Ecto neural progenitor cell (in vitro differentiated cells): ENCODE measurements at places on chromosomes 1 and 21.

DNA sequence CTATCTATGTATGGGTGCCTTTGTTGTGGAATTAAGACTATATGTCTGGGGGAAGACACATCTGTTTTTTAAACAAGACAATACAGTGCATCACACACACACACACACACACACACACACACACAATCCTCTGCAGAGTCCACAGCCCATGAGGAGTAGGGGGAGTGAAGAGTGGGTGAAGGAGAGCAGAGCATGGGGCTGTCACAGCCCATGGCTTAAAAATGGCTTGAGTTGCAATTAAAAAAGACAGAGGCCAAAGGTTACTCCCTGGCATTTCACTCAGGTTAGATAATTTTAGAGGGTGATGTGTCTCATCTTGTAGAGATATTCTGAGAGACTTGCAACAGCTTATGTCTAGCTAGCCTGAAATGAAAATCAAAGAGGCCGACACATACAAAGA, 176.5 kb upstream of the PLXNA2 start:
- no peak for DNase-seq

GRCh38 chr1:178262120-178262500, 168.2 kb downstream of the RASAL2 start:
- DNase-seq, result no peak

DNA sequence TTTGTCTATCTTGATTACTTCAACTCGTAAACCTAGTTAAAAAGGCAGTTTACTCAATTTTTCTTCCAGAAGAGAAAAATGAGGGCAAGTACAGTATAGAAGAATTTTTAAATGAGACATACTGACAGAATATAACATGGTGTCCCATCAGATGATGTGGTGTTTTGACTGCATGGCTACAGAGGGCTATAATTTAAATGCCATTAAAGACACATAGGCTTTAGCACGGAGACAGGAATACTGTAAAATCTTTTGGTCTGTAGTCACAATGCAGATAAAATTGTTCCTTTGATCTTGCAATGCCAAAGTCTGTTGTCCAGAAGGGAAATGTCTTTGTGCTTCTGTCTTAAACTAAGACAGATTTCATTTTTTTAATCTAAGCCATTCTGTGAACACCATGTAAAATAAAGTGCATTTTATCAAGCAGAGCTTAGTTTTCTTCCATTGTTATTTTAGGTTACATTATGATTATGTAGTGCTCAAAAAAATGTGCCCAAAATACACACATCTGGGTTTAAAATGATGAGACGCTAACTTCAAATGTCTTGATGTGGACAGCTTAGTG, 249.6 kb downstream of the PTPRC start:
- DNase-seq, result no peak

GRCh38 chr21:35563885-35564451, 496.4 kb downstream of the SETD4 start:
- DNase-seq, result no peak

DNA sequence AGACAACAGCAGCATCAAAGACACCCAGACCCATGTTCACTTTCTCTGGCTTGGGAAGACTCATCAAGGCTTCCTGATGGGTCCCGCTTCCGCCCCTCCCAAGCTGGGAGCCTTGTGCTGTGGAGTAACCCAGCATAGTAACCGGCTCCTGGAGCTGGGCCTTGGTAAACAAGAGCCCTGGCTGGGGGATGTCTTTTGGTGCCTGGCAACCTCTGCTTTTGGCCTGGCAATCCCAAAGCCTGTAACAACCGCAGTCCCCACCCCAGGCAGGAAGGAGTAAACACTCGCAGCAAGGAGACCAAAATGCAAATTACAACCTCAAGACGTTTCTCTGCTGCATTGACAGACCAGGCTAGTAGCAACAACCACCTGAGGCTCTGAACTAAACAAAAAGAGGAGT, 16.9 kb upstream of the THRAP3 start:
- no peak for DNase-seq

GRCh38 chr1:94522304-94522703, 19.3 kb downstream of the F3 start:
- no peak for DNase-seq

DNA sequence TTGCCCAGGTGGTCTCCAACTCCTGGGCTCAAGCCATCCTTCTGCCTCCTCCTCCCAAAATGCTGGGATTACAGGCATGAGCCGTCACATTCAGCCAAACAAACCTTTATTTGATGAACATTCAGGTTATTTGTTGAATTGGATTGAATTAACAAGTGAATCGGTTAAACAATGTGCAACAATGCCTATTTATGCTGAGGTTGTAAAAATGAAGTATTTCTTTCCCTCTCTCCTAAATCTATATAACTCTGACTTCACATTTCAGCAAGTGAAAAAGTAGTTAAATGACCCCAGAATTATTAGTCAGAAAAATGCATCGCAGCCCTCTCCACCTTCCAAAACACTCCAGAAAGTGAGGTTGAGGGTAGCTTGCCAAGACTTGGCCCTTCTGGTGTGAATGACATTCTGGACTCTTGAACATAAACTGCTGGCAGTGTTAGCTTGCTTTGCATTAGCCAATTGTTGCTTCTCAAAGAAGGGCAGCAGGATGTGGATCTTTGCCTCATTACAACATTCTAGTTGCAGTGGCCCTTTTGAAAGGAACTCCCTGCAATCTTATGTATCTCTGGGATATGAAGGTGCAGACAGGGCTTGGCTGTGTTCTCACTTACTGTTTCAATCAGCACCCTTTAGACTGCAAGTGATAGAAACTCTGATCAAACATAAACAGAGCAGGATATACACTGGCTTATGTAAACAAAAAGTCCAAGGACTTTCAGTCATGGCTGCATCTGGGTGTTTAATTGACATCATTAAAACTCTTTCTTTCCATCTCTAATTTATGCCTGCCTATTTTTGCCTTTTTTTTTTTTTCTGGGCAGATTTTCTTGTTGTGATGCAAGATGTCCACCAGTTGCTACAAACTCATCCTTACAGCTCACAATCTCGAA, 22.4 kb downstream of the EDN2 start:
- no peak for DNase-seq

DNA sequence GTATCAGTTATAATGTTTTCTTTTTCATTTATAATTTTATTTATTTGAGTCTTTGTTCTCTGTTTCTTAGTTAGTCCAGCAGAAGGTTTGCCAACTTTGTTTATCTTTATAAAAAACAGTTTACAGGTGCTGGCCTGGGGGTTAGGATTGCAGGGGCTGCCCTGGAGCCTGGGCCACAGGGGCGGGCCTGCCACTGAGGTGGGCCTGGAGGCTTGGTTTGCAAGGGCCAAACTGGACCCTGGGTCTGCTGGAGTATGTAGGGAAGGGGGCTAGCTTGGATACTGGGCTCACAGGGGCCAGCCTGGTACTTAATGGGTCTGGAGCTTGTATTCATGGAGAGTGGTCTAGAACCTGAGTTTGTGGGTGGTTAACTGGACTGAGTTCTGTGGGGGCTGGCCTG, 789.9 kb upstream of the ADGRL4 start:
- DNase-seq, result no peak

DNA sequence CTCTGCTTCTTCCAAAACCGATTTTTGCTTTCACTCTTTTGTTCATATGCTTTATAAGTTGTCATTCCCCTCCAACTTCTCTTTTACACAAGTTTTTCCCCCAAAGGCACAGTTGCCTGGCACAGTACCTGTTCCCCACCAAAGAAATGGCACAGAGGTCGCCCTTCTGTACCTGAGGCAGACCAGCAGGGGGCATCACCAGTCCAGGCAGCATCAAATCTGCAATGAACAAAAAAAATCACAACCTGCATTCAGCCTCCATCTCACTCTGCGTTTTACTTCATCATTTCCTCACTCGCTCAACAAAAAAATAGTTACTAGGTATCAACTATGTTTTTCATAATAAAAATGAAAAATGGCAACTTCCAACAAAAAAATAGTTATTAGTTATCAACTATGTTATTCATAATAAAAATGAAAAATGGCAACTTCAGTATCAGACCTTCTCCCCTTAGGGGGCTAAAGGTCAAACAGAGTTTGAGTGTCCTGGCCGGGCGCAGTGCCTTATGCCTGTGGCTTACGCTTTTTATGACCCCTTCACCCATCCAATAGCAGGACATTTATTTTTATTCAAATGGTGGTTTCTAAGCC, 4.1 kb downstream of the EIF2D start:
- peak; percentile 58 for DNase-seq

DNA sequence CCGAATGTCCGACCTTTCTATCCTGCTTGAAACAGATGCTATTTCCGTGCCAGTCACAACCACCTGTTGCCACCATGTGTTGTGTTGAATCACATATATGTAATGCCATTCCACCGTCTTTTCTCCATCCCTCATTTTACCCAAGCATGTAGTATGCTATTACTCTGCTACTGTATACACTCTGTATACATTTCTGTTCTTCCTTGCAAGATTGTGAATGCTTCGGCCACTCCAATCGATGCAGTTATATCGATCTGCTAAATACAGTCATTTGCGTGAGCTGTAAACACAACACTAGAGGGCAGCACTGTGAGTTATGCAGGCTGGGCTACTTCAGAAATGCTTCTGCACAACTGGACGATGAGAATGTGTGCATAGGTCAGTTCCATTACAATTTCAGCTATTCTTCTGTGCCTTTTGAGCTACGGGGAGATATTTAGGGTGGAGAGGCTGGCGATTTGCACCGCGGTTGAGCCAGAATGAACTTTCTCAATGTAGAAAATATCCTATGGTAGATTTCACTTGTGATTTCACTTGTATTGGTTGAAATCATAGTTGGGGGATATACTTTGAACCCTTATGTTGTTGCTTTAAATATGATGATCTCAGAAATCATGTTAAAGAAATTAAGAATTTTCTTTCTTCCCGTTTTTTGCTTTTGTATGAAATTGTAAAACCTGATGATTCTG, 289.8 kb downstream of the NTNG1 start:
- DNase-seq, result peak; percentile 47

DNA sequence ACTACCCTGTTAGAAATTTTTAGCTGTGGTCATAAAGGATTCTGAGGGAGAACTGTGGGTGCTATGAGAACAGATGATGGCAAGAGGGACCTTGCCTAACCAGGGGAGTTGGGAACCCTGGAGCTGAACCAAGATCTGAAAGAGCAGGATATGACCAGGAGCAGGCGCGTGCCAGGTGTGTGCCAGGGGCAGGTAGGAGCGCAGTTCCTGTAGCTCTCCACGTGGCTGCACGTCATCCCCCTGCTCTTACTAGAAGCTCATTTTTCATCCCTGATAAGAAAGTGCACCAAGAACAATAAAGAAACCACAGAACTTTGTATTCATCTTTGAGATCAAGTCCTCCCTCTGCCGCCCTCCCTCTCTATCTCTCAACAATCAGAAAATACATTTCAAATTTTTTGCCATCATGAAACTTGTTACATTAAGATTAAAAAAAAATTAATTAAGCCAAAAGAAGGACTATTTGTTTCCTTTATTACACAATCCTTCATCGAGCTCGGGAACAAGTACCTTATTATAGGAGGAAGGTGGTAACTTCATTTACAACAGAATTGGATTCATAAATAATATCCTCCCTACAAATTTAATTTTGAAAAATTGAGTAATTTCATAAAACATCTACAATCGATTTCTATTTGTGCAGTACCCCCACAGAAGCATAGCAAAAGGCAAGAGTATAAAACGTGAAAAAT, 78.5 kb downstream of the SLC35F3 start:
- no peak for DNase-seq

GRCh38 chr1:167443757-167444156, 74.6 kb downstream of the CD247 start:
- DNase-seq, result no peak

GRCh38 chr1:63134501-63135173, 187.7 kb upstream of the FOXD3 start:
- no peak for DNase-seq

DNA sequence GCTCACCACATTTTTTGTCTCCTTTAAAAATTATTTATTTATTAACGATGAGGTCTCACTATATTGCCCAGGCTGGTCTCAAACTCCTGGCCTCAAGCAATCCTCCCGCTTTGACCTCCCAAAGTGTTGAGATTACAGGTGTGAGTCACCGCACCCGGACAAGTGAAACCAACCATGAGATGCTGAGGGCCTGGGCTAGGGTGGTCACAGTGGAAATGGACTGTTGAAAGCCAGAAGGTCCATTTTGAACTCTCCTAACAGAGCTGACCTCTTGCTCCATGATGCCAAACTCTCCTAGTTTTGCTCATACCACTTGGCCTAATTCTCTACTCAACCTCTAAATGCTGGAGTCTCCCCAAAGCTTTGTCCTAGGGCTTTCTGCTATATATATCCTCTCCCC, 109.1 kb downstream of the SLC45A1 start:
- DNase-seq, result no peak

GRCh38 chr1:8699679-8700078, 117.8 kb downstream of the RERE start:
- no peak for DNase-seq

DNA sequence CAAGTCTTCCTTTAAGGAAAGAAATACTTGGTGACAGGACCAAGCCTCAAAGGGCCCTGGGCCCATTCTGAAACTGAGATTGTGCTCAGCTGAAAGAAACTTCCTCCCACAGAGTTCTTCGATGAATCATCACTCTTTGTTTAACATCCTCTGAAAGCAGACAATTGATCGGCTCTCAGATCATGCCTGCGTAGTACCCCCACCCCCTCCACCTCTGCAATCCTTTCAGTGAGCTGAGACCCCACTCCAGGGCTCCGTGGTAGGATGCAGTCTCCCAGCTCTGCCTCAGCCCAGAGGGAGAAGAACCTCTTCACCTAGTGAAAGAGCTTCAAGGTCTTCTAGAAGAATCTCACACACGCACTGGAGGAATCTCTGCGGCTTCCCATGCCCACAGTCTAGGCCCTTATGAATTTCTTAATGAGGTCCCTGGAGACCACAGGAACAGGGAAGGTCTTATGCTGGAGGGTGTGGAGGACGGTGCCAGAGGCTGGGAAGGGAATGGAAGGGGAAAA, 104.9 kb upstream of the SOD1 start:
- peak; percentile 64 for DNase-seq

GRCh38 chr1:110063781-110064180, 6.7 kb downstream of the ALX3 start:
- no peak for DNase-seq

DNA sequence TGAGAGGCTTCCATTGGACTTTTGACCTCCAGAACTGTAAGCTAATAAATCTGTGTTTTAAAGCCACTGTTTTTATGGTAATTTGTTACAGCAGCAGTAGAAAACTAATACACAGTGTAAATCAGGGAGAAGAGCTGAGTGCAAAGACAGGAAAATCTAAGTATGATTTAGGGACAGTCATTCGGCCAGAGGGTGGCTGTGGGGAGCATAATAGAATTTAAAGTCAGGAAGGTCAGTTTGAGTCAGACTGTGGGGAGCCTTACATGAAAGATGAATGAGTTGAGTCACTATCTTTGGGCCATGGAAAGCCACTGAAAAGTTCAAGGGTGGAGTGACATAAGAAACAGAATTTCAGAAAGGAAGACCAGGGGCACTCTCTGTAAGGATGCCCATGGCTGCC, 52.4 kb upstream of the SSX2IP start:
- DNase-seq, result no peak
